ENCODE measurements at places on chromosomes 6 and 20.

DNA sequence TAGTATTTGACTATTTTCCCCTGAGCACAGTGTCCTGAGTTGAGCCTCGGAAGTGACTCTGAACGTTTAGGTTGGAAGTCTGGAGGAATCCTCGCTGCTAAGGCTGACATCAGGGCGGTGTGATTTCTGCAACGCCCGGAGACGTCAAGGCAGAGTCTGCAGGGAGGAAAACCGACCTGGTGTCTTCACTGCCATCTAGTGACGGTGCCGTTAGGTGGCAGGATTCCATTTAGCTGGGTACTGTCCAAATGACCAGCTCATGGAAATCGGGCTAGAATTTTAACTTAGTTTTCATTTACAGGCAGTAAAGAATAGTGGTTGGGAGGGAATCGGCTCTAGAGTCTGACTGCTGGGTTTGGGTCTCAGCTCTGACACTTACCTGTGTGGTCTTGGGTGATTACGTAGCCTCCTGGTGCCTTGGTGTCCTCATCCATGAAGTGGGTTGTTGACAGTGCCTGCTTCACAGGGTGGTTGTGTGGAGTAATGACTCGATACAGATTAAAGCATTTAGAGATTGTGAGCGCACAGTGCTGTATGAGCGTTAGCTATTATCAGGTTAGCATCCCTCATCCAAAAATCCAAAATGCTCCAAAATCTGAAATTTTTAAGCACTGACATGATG is 35.0 kb downstream of the FOXF2 start:
- no peak for DNase-seq

DNA sequence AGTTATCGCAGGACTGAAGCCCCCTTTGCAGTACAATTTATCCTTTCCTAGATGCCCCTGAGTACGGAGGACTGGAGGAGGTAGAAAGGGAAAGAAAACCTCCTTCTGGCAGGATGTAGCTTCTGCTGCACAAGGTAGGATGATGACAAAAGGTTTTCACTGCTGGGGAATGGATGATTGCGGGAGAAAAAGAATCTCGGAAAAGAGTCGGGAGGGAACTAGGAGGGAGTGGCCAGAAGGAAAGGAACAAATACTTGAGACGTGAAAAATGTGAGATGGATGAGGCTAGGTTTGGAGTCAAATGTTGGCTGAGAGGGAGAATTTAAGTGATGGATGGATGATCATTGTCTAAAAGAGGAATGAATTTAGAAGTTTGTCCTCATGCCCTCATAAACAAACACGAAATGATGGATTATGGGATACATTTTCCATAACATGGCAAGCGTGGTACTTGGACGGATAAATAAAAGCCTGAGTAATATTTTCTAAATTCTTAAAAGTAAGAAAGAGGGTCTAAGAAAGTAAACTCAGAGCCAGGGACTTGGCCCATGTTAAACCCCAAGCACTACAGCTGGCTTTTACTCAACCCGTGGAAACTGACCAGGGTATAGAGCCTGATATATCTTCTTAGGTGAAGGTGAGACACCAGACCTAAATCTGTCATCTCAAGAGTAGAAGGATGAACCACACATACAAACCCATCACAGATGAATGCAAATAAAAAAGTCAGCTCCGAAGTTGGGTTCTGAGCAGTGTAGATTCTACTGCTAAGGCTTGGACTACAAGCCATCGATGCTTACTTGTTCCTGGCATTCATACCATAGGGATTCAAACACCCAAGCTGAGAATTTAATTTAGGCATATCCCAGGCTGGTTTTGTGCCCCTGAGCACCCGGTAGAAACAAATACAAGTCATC is 72.4 kb downstream of the HFE start:
- no peak for DNase-seq

GRCh38 chr6:70176842-70177550 is 125.9 kb downstream of the COL9A1 start:
- no peak for DNase-seq

GRCh38 chr20:10671221-10671918 is 2.4 kb downstream of the JAG1 start:
- DNase-seq, result no peak

- no peak for DNase-seq
Measured at GRCh38 chr6:128567029-128567428, 46.6 kb upstream of the PTPRK start.

- DNase-seq, result no peak
Measured at GRCh38 chr6:121584586-121585369, 149.3 kb downstream of the GJA1 start.

- DNase-seq, result no peak
Measured at GRCh38 chr20:24855848-24856247, 93.2 kb upstream of the CST7 start.

GRCh38 chr6:100665041-100665380 is 200.3 kb upstream of the SIM1 start:
- DNase-seq, result no peak

- DNase-seq, result no peak
Measured at GRCh38 chr6:887583-888235, 194.8 kb upstream of the EXOC2 start.

- no peak for DNase-seq
Measured at GRCh38 chr6:47446669-47447330, 30.8 kb upstream of the CD2AP start.

DNA sequence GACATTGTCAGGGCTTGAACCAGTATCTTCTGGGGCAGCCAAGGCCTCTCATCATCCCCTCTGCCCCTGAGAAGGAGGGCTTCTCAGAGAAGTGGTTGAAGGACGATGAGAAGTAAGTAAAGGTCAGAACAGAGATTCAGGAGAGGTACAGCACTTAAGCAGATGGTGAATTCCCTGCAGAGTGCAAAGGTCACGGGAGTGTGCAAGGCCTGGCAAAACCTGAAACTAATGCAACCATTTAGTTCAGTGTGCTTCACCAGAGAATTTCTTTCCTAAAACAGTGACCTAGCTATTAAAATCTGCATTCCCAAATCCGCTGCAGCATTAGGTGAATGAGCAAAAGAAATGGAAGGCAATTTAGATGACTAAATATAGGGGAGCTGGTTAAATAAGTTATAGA is 58.4 kb downstream of the TRERF1 start:
- DNase-seq, result no peak

DNA sequence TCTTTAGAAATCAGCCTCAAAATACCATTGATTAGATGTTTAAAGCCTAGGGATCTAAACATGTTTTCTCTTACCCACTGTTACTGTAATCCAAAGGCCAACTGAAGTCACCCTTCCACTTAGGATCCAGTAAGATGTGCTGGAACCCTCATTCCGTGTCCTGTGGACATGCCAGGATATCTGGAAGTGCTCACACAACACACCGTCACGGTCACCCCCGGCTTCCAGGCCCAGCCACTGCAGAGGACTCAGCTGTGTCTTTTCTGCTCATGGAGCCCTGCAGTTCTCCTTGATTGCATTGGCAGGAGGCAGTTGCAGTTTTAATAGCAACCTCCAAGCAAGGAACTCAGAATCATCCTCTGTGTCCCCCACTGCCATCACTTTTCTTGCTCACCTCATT is 93.3 kb downstream of the CAP2 start:
- DNase-seq, result no peak

DNA sequence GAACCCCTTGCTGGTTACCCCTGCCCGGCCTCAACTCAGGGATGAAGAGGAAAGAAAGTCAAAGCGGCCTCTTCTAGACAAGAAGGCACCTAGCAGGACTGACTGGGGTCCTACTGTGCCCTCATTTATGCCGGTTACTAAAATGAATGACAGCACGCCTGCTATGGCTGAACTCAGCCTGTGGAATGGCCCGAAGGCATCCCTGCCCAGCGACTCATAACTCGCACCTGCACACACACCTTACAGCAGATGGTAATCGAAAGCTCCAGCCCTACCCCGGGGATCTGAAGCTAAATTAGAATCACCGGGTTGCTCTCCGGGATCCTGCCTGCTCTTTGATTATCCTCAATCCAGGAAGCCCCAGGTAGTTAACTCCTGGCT is 747 bp upstream of the TXNDC5 start:
- no peak for DNase-seq

DNA sequence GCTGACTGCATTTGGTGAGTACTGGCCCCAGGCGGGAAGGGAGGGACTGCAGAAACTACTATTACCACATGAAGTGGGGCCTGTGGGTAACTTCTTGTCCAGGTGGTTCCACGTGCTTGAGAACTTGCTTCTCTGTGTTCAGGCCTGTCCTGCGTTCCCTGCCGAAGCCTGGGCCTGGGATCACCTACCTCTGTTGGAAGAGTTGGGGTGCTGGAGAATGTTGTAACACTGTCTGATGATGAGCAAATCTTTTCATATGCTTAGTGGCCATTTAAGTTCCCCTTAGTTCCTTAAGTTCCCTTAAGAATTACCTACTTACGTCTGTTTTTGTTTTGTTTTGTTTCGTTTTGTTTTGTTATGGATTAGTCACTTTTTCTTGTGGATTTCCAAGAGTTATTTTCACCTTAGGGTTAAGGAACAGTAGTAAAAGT is 154.4 kb downstream of the DTNBP1 start:
- DNase-seq, result no peak

DNA sequence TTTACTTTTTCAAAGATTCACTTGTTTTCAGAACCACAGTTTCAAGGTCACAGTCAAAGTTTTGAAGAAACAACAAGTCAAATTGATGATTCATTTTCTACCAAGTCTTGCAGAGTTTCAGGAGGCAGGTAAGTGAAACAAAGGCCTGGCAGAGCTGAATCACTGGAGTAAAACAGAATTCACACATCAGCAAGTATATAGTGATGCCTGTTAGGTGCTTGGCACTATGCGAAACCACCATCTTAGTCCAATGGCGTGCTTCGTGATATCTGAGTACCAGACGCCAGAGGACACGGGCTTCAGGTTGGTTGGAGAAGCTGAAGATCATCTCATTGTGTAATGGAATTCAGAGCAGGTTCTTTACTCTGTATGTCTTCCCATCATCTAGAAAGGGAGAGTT is 75.9 kb downstream of the RTN4IP1 start:
- no peak for DNase-seq

DNA sequence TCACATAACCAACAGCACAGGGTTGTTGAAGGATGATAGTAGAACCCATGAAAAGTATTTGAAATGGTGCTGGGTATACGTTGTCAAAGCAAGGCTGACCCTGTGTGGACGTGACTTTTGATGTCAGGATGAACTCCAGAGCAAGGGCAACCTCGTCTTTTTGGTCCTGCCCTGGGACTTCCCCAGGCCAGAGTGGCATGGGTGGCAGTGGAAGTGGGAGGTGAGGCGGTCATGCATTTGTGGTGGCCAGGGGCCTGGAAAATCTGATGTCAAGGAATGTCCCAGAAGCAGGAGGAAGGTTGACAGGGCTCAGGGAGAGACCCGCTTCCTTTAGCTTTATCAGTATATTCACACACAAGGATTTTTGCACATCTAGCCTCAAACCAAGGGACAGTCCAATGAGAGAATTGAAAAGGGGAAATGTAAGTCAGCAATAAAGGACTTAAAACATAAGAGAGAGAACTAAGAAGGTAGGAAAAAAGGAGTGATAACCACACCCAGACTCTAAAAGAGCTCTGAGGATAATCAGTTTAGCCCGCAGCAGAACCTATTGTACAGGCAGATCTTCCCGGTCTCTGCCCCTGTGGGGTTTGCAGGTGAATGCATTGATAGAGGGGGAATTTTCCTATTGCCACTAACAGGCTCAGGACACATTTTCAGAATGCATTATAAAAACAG is 98.8 kb upstream of the HDGFL1 start:
- no peak for DNase-seq

DNA sequence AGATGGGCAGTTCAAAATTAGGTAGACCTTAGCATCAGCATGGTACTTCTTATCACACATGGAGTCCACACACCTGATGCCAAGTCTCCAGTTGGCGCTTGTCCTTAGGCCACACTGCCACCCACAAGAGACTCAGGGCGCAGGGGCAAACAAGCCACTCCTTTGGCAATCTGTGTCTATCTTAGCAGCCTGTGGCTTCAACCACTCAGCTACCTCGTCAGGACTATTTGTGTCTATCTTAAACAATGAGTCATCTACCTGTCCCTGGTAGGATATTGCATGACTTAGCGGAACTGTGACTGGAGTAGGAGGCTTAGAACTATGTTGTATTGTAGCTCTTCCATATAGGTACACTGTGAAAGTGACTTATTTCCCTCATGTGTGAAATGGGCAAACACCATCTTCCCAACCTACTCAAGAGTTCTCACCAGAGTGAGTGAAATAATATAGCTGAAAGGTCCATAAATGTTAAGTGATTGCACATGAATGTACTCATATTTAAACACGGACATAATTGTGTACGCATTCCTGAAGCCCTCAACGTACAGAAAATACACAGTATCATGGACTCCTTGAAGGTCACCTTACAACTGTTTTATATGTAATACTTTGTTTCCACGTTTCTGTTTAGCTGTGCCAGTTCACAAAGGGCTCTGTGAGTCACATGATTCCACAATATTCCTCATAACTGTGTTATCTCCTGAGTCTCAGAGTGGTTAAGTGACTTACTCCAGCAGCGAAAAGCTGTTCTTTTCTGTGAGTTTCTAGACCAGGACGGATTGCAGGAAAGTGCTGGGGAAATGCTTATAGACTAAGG is 1.6 kb downstream of the TRIM27 start:
- DNase-seq, result no peak

GRCh38 chr6:55869674-55870073 is 5.7 kb downstream of the BMP5 start:
- DNase-seq, result no peak

GRCh38 chr6:149190224-149190831 is 127.2 kb upstream of the TAB2 start:
- no peak for DNase-seq

DNA sequence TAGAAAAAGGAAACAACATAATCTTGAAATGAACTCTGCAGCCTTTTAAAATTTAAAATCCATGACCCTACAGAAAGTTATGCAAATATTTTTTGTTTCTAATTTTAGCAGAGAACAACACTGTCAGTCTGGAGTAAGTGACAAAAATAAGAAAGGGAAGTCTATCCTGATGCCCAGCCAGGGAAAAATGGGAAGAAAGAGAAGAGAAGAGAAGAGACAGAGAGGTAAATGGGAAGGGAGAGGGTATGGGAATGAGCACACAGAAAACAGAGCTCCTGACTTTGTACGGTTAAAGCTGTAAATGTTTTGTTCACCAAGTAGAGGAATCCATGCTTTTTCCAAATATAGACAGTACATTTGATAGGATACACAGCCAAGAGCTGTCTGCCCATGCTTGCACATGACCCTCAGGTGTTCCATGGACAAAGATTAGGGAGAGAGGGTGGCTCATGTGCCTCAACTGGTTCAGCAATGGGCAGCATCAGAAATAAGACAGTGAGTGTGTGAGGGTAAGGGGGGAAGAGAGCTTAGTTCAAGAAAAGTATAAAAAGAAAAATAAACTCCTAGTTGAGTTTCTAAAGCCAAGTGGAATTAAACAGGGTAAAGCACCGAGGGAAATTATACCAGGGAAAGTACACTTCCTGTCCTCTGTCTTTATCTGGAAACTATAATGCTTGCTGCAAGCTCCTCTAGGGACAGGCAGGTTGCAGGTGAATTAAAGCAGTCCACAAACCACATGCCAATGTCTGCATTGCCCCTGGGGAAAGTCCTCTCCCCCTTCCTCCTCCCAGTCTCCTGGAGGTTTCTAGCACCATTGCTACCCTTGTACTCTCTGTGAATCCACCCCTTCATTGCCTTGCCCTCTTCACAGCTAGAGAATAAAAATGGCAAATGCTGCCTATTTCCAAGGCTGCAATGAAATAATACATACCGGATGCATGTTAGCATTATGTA is 30.0 kb downstream of the MAP3K5 start:
- no peak for DNase-seq
